ENCODE measurements at places on chromosomes 5 and 9.

- no peak for DNase-seq
Measured at GRCh38 chr5:139695178-139695573, 47.0 kb downstream of the CXXC5 start.

GRCh38 chr9:33165263-33166151 lies 1.6 kb downstream of the B4GALT1 start:
- peak; percentile 92 for DNase-seq

GRCh38 chr9:108411632-108412031 lies 444.2 kb downstream of the ACTL7B start:
- DNase-seq: no peak

DNA sequence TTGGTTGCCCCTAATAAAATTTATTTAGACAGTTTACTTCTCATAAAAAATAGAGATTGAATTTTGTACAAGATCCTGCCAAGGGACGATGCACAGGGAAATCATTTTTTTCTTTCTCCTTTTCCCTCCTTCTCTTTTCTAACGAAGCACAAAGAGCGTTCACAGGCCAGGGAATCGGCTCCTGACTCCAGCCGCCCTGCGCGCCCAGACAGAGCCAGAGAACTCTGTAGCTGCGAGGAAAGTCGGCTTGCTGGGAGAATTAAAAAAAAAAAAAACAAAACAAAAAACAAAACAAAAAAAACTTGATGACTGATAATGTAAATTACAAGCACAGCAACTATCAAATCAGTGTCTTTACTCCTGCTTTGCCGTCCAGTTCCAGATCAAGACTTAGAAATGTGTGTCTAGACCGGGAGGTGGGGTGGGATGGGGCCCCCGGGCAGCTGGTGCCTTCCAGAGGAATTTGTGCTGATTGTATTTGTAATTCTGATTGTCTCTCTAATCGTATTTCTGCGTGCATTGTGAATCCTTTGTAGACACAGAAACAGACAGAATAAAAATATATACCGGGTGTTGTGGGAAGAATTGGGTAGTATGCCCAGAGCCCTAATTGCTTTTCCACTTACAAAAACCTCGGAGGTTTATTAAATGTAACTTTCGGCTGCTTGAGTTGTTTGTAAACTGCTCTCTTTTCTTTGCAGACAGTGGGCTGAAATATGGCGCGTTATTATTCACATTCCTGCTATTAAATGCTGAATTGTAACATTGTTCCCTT lies 3.6 kb upstream of the OTP start:
- no peak for DNase-seq

DNA sequence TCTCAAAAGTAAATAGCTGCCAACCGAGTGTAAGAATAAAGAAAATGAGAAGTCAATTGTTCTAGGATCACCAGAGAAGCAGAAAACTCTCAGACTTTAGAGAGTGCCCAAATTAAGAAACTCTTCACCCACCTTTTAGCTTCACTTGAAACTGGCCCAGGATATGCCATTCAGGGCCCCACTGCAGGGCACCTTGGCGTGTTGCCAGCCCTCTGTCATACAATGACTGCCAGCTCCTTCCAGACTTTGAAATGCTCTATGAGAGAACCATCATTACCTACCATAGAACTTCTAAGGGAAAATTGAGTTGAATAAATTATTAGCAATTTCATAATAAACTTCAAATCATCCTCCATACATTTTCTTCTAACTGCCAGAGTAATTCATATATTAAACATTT lies 240.5 kb downstream of the CETN3 start:
- DNase-seq: no peak

DNA sequence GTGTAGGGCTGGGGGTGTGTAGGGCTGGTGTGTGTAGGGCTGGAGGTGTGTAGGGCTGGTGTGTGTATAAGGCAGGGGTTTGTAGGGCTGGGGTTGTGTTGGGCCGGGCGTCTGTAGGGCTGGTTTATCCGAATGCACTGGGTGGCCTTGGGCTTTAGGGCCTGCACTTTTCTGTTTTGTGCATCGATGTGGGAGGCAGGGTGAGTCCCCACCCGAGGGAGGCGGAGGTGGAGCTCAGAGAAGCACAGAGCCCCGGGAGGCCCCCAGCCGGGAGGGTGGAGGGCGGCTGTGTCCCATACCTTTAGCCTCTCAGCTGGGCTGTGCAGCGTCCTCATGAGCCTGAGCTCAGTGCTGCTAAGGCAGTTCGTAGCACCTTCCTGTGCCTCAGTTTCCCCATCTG lies 13.5 kb downstream of the COL5A1 start:
- no peak for DNase-seq

- DNase-seq: peak; percentile 42
Measured at GRCh38 chr5:180070756-180071530, 616 bp downstream of the RNF130 start.

- no peak for DNase-seq
Measured at GRCh38 chr5:14671414-14671813, 6.9 kb downstream of the OTULIN start.

DNA sequence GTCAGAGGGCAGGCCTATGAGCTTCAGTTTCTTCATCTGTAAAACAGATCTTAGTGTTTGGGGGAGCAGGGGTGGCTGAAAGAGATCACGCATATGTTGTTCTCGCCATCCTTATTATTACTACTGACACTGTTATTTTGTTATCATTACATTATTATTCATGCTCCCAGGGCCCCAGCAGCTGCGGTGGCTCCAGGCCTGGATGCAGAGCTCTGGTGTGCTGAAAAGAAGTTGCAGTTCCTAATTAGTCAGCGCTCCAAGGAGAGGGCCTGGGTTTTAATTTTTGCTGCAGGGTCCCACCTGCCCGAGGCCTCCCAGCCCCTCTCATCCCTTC lies 19.5 kb downstream of the CXXC5 start:
- DNase-seq: no peak

DNA sequence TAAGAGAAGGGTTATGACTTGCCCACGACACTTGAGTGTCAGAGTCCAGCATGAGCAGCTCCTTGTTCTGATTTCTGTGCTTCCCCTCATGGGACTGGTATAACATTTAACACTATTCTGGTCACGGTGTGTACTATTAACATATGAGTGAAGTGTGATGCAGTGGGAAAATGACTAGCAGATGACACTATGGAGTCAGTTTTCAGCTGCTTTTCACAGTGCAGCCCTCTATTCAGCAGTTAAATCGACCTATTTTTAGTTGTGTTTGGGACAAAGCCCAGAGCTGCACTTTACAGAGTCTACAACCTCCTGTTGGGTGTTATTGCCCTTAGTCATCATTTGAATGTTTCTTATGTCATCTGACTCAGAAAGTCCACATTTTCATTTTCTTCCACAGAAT lies 59.1 kb downstream of the CHSY3 start:
- DNase-seq: no peak

DNA sequence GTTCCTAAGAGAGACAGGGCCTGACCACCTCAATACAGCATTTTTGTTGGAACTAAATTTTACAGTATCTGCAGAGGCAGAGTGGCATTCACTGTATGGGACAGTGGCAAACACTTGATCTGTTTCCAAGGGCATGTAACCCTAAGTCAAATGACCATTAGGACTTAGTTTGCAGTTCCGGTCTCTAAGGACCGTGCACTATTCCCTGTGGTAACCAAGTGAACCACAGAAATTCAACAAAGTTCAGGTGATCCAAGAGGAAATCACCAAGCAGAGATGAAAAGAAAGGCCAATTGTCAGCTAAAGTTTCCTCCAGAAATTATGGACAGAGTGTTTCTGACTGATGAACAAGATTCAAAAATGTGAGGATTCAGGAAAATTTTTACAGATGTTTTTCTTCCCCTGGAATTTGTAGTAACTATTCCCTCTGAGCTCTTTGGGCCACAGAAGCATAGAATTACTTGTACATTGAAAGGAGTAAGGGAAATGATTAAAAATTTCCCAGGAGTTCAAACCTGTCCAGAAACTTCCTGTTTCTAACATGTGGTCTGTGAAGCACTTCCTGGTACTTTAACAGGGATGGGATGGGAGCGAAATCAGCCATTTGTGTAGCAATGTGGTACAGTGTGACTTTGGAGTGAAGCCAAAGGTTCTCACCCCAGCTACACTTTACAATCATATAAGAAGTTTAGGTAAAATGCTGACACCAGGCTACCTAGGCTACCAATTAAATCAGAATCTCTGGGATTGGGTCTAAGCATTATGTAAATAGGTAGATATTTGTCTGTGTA lies 266.1 kb upstream of the MAP3K1 start:
- DNase-seq: no peak

DNA sequence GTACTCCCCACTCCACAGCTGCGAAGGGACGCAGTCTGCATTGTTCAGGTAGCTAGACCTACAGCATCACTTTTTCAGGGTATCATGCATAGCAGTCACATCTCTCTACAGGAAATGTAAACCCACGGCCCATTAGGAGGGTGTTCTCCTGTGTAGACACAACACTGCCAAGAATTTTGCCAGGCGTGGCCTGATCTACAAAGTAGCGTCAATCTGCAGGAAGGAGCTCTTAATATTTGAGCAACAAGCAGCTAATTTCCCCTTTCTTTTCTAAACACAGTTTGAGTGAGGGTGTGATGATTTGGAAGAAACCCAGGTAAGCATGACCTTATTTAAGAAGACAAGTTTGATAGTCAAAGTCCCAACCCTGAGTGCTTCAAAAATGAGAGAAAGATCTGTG lies 419.0 kb downstream of the GADD45G start:
- no peak for DNase-seq

GRCh38 chr5:154115291-154115690 lies 75.2 kb upstream of the GALNT10 start:
- no peak for DNase-seq

DNA sequence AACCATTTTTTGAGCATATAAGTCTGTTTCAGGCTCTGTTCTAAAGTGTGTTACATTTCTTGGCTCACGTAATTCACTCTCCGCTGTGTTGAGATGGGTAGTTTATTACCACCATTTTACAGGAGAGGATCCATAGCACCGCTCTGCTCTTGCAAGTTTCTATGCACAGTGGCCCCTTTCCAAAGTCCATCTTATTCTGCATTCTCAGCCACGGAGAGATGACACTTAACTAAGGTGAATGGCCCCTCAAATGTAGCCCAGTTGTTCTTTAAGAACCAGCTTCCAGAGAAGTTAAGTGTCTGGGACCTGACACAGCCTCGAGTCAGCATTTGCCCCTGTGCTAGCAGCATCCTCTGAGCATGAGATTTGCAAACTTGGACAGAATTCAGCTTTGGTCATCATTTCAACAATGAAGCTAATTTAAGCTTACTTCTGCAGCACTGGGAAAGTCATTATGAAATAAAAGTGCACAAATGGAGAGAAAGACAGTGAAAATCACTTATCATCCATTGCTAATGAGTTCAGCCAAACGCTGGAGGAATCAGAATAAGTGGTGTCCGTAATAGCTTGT lies 61.9 kb downstream of the FAM78A start:
- no peak for DNase-seq

- no peak for DNase-seq
Measured at GRCh38 chr5:10384483-10384882, 31.0 kb downstream of the MARCHF6 start.

DNA sequence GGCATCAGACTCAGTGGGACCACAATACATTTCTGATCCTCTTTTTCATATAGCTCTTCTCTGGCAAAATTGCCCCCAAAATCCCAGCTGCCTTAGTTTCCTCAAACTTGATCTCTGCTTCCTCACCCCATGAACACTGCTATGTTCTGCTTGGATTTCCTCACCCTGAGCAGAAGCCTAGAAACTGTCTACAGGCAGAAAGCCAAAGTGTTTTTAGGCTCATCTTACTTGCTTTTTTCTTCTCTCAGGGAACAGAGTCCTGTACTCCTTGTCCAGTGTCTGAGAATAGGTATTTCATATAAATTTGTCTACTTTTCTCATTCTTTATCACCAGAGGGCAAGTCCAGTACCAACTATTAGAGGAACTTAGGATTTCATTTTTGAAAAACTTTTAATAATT lies 21.5 kb upstream of the UBAP1 start:
- DNase-seq: no peak

DNA sequence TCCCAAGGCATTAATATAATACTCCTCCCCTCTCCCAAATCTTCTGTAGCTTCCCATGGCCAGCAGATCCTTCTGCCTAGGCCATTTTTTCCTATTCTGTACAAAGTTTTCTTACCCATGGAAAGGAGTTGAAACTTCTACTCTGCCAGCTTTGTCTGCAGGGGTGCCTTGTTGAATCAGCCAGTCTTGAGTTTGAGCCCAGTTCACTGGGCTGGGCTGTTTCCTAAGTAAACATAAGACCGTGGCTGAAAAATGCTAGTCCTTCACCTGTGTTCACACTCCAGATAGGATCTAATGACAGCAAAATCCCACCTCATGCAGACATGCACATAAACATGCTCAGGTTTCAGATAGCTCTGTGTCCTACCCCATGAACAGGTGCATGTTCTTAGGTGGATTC lies 10.4 kb downstream of the TEX48 start:
- DNase-seq: no peak

- DNase-seq: no peak
Measured at GRCh38 chr5:135878156-135878620, 17.5 kb downstream of the IL9 start.

- no peak for DNase-seq
Measured at GRCh38 chr9:16623989-16624743, 246.3 kb downstream of the BNC2 start.

- DNase-seq: no peak
Measured at GRCh38 chr5:84791138-84791537, 406.5 kb upstream of the EDIL3 start.

DNA sequence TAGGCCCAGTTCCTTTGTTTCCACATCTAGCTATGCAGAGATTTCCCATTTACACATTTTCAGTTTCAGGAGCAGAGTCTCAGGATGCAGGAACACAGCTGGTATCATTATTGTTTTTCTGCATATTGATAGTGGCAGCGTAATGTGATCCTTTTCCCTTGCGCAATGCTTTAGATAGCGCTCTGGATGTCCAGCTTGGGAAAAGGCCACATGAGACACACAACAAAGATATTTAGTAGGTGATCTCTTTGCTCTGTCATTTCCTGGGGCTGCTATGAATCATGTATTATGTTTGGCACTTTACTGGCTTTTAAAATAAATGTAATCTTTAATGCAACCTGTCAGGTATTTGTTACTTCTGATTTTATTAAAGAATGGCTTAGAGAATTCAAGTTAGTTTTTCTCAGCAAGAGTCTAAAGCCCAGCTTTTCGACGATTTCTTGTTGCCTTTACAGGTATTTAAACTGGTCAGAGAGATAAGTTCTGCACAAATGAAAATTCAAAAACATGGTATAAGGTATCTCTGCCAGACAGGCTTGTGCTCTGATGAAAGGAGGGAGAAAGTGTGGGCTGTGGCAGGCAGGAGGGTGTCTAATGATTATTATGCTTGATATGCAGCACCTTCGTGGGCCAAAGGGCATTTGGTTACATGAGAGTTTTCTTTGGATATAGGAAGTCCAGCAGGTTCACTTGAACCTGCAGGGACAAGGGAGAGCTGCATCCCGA lies 42.2 kb downstream of the PTTG1 start:
- no peak for DNase-seq

DNA sequence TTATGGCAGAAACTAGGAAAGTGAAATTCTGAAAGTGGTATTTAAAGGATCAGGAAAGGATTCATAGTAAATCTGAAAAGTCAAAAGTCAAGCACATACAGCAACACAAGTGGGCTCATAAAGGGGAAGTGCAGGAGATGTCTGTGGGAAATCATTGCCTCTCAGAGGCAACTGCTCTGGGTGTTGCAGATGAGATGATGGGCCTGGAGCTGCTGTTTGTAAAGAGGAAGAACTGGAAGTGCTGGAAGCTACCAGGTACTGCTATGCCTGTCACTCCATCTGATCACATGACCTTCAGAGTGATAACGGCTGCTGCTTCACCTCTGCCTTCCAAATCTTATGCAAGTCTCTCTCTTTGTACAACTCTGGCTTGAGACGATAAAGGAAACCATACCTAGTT lies 55.9 kb downstream of the ADRB2 start:
- DNase-seq: no peak

GRCh38 chr9:116390303-116391228 lies 237.0 kb downstream of the PAPPA start:
- DNase-seq: no peak

GRCh38 chr5:2266641-2267240 lies 384.0 kb upstream of the IRX4 start:
- peak; percentile 74 for DNase-seq

All from T47D (cell line).